ENCODE measurements at places on chromosomes 6 and 20.

DNA sequence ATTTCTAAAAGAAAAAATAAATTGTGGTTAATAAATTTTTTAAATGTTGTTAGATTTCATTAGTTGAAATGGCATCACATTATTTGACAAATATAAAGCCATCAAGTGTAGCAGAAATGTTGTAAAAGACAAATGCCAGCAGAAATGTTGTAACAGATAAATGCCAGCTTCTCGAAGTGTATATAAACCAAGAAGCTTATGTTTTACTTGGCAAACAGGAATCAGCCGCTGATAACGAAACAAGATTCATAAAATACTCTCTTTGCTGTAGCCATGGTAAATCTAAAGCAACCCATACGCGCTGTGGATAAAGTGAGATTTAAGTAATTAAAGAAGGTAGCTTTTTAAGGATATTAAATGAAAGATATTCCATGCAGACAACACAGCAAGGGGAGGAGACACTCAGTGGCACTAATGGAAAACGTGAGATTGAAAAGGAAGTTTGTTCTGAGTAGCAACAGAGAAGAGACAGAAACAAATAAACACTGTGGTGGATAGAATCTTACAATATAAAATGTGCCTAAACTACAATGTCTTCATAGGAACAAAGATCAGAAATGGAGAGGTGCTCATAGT is 29.6 kb downstream of the BTBD9 start:
- no peak for DNase-seq

- DNase-seq: no peak
Measured at GRCh38 chr6:27834879-27835549, 77.2 kb downstream of the OR2B2 start.

DNA sequence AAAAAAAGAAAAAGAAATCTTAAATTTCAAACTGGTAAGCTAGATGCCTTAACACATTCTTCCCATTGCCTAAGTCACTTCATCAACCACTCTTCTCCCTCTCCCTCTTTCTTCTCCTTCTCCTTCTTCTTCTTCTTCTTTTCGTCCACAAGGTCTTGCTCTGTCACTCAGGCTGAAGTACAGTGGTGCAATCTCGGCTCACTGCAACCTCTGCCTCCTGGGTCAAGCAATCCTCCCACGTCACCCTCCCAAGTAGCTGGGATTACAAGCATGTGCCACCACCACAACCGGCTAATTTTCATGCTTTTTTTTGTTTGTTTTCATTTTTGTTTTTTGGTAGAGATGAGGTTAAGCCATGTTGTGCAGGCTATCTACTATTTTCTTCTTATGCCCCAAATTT is 60.2 kb downstream of the GPR63 start:
- DNase-seq: no peak

- no peak for DNase-seq
Measured at GRCh38 chr6:77839292-77839691, 186.5 kb downstream of the MEI4 start.

DNA sequence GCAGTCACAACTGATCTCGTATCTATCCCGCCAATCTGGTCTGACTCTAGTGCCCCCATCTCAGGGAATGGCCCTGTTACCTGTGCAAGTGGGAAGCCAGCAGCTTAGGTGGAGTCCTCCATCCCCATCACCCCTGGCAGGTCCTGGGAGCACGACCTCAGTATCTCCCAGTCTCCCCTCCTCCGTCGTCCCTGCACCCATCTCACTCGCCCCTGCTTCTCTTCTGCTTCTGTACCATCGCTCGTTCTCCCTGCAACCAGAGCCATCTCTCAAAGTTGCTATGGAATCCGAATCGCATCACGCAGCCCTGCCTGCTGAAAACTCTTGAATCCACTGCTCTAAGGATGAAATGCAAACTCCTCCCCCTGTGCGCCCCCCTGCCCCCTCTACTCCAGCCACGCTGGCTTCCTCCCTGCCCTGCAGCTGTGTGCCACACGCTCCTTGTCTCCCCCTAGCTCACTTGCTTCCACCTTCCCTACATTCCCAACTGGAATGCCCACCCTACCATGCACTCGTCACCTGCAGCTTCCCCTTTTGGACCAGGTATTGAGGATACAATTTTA is 64.0 kb upstream of the PTGIS start:
- DNase-seq: no peak

DNA sequence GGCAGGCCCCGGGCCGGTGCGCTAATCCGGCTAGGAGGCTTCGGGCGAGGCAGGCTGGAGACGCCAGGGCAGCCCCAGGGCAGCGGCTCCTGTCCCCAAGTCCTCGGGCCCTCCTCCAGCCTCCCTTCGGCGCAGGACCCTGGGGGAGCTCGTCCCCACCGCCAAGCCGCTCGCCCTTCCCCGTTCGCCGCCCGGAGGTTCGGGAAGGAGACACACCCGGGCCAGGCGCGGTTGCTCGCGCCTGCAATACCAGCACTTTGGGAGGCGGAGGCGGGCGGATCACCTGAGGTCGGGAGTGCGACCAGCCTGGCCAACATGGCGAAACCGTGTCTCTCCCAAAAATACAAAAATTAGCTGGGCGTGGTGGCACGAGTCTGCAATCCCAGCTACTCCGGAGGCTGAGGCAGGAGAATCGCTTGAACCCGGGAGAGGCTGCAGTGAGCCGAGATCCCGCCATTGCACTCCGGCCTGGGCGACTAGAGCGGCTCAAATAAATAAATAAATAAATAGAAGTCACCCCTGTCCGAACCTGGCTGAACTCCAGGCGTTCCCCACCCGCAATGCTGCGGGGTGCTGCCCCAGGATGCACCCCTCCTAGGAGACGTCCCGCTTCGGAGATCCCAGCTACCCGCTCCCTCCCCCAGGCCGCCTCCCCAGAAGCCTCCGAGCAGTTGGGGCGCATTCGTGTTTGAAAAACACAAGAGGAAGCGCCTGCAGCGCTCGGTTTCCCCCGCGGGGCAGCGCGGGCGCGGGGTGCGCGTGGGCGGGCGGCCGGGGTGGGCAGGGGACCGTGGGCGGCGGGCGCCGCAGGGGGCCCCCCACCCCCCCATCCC is 27.5 kb downstream of the SERPINB9 start:
- DNase-seq: peak; percentile 39

GRCh38 chr20:58498470-58499068 is 16.6 kb downstream of the APCDD1L start:
- DNase-seq: no peak

- DNase-seq: peak; percentile 16
Measured at GRCh38 chr20:44460795-44461141, 14.9 kb upstream of the TTPAL start.

DNA sequence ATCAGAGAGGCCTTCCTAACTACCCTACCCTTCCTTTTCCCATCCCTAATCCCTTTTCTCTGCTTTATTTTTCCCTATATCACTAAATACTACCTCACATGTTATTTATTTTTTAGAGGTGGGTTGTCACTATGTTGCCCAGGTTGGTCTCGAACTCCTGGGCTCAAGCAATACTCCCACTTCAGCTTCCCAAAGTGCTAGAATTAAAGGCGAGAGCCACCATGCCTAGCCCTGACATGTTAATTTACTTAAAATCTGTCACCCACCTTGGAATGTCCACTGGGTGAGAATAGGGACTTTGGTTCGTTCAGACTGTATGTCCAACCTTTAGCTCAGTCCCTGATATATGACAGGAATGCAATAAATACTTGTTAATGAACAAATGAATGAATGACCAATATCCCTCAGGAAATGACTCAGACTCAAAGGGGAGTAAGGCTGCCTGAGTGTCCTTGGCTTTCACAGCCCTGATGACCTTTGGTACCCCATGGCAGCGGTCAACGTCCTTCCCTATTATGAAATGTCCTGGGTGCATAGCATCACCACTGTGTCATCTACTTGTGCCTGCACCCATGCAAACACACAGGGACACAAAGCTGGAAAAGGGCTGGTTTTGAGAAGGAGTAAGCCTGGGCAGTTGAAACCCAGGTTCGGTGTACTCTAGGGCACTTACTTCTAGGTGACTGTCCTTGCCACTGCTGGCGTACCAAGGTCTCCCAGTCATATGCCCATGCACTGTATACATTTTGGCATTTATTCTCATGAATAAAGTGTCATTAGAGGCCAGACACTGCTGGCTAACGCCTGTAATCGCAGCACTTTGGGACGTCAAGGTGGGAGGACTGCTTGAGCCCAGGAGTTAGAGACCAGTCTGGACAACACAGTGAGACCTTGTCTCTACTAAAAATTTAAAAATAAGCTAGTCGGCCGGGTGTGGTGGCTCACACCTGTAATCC is 26.5 kb downstream of the BCL2L1 start:
- no peak for DNase-seq

DNA sequence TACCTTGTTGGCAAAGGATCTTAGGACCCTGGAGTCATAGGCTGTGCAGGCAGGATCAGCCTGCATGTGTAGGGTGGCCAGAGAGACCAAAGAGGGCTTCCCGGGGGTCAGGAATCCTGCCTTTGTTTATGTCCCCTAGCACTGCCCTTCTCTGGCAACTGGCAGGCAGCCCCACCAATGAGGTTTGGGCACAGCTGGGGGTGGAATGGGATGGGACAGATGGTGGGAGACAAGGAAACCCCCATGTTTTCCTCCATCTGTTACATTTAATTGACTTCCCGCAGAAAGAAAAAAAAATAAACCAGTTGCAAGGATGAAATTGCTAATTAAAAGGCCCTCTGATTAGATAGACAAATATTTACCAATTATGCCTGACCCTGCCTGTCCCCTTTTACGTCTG is 27.6 kb downstream of the CD40 start:
- DNase-seq: no peak

- no peak for DNase-seq
Measured at GRCh38 chr6:8389036-8389818, 46.1 kb downstream of the SLC35B3 start.

DNA sequence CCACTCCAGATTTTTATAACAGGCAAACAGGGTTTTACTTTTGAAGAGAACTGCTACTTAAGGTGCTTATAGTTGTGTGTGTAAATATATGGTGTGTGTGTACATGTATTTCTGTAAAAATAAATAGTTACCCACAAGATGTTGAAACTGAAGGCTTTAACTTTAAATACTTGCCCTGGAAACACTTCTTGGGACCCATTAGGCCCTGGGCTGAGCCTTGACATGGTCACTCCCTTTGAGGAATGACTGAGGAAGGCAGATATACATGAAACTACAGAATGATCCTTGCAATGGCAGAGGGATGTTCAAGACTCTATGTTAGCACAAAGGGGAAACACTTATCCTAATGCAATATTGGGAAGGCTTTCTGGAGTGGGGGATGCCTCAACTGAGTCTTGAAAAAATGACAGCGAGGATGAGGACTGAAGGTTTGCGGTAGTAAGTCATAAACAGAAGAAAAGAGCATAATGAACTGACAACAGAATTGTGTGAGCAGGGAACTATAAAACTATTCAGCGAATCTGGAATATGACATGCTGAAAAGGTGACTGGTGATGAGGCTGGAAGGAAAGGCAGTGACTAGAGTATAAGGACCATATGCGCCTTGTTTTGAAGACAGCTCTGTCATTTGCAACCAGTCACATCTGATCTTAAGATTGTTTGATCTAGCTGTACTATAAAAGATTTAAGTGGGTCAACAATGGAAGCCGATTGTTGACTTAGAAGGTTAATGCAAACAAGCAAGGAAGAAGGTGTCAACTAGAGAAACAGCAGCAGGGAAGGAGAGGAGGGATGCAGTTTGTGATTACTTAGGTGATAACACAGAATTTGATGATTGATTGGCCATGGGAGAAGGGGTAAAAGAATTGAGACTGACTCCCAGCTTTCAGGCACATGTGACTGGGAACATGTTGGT is 64.4 kb upstream of the COL21A1 start:
- no peak for DNase-seq

GRCh38 chr6:144264270-144265060 is 20.7 kb upstream of the UTRN start:
- no peak for DNase-seq

DNA sequence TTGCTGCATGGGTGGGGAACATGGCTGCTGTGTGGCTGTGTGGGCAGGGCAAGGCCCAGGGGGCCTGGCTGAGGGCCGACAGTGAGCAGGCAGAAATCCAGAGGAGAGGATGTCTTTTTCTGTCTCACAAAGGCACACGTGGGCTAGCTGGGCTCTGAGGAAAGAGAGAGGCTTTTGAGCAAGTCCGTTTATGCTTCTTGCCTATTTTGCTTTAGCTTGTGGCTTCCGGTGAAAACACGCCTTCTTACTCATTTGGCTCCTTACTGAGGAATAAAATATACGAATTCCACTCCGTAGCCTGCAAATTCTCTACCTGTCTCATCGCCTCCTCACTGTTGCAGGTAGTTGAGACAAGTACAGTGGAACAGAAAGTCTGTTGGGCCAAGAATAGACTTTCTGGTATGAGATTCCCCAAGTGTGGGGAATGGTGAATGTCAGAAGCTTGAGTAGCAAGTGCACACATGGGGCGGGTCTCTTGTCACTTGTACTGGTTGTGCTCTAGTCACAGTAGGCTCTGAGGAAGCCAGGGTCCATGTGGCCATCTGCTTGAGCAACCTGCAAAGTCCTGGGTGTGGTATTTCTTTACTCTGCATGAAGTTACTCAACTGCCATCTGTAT is 28.4 kb downstream of the WRNIP1 start:
- peak; percentile 84 for DNase-seq

GRCh38 chr6:138685257-138685656 is 88.3 kb upstream of the CCDC28A start:
- DNase-seq: no peak

- no peak for DNase-seq
Measured at GRCh38 chr6:4041480-4041879, 37.5 kb downstream of the FAM217A start.

- no peak for DNase-seq
Measured at GRCh38 chr6:167475947-167476346, 151.1 kb downstream of the TTLL2 start.

GRCh38 chr6:87791029-87791428 is 89.0 kb upstream of the AKIRIN2 start:
- DNase-seq: no peak

- no peak for DNase-seq
Measured at GRCh38 chr20:59138114-59138748, 25.4 kb upstream of the ZNF831 start.

- DNase-seq: no peak
Measured at GRCh38 chr6:137625808-137626207, 131.6 kb upstream of the OLIG3 start.

All from HL-60 (cell line).